ENCODE measurements at places on chromosomes 12 and 14.

- no peak for DNase-seq
Measured at GRCh38 chr12:51524386-51524901, 66.6 kb upstream of the SCN8A start.

GRCh38 chr14:83711046-83711445, 1818.9 kb upstream of the FLRT2 start:
- no peak for DNase-seq

GRCh38 chr12:89574736-89575208, 48.9 kb upstream of the POC1B start:
- DNase-seq: no peak

- DNase-seq: no peak
Measured at GRCh38 chr12:26286186-26286585, 90.8 kb downstream of the SSPN start.

- no peak for DNase-seq
Measured at GRCh38 chr14:30521899-30522736, 36.8 kb upstream of the G2E3 start.

DNA sequence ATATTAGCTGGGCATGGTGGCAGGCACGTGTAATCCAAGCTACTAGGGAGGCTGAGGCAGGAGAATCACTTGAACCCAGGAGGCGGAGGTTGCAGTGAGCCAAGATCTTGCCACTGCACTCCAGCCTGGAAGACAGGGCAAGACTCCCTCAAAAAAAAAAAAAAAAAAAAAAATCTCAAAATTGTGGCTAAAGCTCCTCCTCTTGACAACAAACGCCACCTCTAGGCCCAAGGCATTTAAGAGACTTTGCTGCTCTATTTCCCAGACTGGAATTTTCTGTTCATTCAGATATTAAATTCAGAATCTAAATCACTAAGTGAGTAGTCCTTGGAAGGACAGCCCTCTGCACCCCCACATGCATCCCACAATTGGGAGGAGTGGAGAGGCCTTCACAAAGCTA, 1.4 kb downstream of the ZFYVE1 start:
- DNase-seq: no peak

DNA sequence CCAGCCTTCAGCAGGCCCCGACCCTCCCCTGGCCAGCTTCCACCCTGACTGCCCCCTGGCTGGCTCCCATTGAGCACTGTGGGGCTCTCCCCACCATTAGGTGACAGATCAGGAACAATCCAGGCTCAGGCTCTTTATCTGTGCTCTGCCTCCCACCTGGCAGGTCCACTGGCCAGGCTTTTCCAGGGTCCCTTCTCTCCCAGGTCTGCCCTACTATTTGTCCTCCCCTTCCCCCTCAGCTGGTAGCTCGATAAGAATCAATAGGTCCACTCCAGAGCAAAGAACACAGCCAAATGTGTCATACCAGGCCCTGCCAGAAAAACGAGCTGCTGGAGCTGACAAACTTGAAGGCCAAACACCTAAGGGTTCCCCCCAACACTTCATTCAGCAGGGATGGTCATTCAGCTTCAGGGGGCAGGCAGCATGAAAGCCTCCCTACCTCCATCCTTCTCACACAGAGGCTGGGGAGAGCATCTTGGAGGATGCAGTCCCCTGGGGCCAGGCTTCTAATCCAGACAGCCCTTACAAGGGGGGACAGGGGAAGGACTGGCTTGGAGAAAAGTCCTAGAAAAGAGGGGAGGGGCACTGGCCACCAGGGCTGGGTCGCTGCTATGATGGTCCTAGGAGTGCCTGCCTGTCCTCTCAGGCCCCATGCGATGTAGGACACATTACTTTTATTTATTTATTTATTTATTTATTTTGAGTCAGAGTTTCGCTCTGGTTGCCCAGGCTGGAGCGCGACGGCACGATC, 1.9 kb upstream of the KRT18 start:
- no peak for DNase-seq

GRCh38 chr14:29734732-29735131, 192.9 kb downstream of the PRKD1 start:
- no peak for DNase-seq

DNA sequence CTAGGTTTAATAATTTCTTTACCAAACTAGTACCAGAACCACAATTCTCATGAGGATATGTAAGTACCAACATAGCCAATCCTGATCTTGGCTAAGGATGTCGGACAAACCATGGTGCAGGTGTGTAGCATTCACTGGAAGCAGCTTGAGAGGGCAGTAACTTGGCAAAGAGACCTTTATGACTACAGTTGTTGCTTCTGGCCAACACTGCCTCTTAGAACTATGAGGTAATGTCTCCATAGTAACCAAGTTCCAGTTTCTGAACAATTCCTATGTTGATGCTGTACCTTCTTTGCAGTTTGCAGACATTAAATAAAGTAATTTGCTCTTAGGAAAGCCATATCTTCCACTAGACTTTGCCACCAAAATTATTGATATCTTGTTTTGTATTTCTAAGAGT, at the start of gene LMNTD1:
Gene LMNTD1 (minus strand): TSS at position 186 of the 400 bp plus-strand sequence. CDS start 324 bp downstream, outside the sequence.
- no peak for DNase-seq

- DNase-seq: no peak
Measured at GRCh38 chr14:96737881-96738280, 59.3 kb upstream of the VRK1 start.

DNA sequence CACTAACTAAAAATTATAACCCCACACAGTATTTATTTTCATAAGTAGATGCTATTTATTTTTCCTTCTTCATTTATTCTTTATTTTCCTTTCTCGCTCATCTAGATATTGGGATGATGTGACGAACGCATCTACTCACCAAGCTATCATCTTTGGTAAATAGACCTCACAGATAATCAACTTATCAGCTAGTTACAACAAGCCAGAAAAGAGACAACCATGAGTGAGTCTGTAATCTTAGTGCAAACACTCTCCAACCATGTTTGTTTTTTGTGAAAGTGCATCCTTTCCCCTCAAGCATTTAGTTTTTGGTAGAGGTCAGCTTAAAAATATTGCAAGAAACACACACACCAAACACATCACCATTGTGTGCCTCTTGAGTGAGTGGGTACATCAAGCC, 84.9 kb downstream of the SLC25A21 start:
- no peak for DNase-seq

DNA sequence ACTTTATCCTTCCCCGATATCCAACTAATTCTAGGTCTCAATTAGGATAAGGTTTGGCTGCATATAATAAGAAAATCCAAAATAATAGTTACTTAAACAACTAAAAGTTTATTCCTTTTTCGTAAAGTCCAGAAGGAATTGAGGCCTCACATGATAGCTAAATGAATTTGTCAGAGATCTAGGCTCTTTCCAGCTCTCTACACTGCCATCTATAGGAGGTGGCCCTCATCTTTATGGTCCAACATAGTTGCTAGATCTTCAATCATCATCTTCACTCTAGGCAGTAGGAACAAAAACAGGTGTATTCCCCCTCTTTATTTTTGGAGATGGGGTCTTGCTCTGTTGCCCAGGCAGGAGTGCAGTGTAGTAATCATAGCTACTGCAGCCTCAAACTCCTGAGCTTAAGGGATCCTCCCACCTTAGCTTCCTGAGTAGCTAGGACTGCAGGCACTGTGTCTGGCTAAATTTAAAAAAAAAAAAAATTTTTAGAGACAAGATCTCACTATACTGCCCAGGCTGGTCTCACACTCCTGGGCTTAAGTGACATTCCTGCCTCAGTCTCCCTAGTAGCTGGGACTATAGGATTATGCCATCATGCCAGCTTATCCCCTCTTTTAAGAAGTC, 46.5 kb upstream of the SAV1 start:
- no peak for DNase-seq

GRCh38 chr14:64510825-64511671, 6.5 kb downstream of the ZBTB1 start:
- DNase-seq: peak; percentile 46

- no peak for DNase-seq
Measured at GRCh38 chr14:41718477-41719166, 111.9 kb downstream of the LRFN5 start.

DNA sequence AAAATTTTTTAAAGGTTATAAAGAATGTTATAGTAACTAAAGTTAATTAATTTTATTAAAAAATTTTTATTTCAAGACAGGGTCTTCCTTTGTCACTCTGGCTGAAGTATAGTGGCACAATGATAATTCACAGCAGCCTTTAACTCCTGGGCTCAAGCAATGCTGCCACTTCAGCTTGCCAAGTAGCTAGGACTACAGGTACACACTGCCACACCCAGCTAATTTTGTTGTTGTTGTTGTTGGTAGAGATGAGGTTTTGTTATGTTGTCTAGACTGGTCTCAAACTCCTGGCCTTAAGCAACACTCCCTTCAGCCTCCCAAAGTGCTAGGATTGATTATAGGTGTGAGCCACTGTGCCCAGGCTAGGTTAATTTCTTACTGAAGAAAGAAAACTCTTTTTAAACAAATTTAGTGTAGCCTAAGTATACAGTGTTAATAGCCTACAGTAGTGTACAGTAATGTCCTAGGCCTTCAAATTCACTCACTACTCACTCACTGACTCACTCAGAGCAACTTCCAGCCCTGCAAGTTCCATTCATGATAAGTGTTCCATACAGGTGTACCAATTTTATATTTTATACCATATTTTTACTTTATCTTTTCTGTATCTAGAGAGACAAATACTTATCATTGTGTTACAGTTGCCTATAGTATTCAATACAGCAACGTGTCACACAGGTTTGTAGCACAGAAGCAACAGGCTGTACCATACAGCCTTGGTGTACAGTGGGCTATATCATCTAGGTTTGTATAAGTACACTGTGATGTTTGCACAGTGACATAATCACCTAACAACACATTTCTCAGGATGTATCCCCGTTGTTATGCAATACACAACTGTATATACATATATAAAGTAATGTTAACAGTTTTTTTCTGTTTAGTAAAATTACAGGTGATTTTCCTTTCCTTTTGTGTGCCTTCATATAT, 24.7 kb upstream of the DNAAF2 start:
- no peak for DNase-seq

GRCh38 chr14:47857646-47858045, 182.2 kb upstream of the MDGA2 start:
- DNase-seq: no peak

Data from stimulated activated CD4-positive, alpha-beta T cell treated with anti-CD3 and anti-CD28 coated beads, TNF-alpha, amount 100 ng/mL, for 48 hours (primary cell).